NCI-H1105 treated with DMSO at 0.1 percent for 48 hours (cell line): ENCODE measurements at places on chromosomes 11 and 22.

DNA sequence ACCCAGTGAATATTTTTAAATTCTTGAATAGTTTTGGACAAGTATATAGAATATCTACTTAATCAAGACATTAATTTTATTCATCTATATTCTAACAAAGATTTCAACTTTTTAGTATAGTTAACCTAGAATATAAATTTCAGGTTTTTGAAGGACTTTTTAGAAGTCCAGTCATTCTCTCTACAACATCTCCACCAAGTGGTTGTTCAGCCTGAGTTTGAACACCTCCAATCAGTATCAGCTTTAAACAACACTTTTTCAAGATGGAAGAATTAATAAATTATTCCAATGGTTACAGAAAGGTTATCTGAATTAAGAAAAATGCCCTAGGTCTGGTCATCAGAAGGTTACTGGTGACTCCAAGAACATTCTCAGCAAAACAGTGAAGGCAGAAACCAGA lies 31.8 kb downstream of the EIF3M start:
- no peak for DNase-seq

GRCh38 chr22:23088199-23088604 lies 17.9 kb downstream of the GNAZ start:
- no peak for DNase-seq

DNA sequence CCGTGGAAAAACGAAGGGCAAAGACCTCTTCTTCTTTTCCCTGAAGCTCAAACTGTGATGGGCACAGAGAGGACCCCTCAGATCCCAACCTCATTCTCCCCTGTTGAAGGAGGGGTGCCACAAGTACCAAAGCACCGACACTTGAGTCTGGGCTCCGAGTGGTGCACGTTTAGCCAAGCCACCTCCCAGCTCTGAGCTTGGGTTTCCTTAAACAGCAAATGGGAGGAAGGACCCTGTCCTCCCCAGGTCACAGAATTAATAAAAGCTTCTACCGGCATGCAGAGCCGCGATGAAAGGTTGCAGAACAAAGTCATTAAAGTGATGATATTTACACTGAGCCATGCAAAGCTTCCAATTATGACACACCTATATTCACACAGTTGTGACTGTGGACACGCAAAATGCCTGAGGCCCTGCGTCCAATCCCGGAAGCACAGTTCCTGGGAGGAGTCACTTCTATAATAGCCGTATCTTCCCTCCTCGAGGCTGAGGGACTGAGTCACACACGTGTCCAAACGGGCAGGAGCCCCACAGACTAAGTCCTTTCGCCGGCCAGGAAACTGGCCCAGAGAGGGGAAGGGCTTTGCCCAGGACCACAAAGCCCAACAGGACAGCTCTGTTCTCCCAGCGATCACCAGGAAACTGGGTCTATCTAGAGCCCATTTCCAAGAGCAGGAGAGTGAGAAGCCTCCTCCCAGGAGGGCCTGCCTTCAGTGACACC lies 922 bp upstream of the CSNK1E start:
- DNase-seq: no peak

- no peak for DNase-seq
These were observed 226.6 kb upstream of the TENM4 start for GRCh38 chr11:79667380-79667779.

DNA sequence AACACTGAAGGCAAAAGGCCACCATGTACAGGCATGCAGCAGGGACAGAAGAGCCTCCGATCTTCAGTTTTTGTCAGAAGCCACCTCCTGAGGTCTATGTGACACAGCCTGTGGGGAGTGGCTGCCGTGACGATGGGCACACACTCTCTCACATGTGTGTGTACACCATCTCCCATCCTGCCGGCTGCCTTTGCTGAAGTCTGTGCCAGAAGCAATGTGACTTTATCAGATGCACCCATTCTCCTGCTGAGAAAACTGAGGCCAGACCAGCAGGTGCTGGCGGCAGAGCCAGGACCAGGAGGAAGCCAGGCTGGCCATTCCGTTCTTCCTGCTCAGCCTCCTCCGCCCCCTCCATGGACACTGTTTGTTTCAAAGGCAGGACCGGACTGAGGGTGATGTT lies 16.7 kb downstream of the SHANK2 start:
- no peak for DNase-seq

- no peak for DNase-seq
These were observed 4.3 kb downstream of the RELA start for GRCh38 chr11:65658174-65659021.

GRCh38 chr22:28736301-28737155 lies 5.1 kb downstream of the CHEK2 start:
- DNase-seq: no peak

DNA sequence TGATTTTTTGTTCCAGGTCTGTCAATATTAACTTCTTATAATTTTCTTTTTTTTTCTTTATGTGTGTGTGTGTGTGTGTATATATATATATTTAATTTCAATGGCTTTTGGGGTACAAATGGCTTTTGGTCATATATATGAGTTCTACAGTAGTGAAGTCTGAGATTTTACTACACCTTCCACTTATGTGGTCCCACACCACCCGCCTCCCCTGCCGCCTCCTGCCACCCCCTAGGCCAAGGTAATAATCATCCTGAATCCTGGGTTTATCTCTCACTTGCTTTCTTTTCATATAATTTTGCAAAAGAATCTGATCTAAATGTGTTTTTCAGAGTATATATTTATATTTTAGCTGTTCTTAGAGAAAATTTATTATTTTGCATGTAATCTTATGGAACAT lies 11.1 kb downstream of the NEAT1 start:
- DNase-seq: no peak

GRCh38 chr22:19958083-19959042 lies 16.7 kb upstream of the TXNRD2 start:
- no peak for DNase-seq

DNA sequence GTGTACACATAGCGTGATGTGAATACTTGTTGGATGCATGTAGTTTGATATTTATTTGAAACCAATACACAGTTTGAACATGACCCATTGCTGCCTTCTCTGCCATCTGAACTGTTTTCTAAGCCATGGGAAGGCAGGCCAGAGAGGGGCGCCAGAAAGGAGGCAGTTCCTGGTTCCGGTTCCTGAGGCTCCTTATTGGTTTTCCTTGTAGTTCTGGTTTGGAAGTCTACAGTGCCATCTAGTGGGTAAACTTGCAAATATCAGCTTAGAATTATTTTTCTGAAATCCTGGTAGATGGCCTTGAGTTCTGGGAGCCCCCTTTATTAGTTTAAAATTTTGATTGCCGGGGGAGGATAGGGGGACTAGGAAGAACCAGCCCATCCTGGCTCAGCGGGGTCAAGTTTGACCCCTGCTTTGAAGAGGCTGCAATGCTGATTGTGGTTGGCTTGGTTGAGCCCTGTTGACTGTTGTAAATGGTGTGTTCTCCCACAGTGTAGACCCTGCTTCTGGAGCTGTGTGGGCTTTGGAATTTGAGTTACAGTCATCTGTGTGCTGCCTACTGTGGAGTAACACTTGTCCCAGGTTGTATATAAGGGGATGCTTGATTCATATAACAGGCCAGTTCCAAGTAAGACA lies 48.4 kb downstream of the GRAMD1B start:
- peak; percentile 92 for DNase-seq

GRCh38 chr11:131228378-131228777 lies 142.0 kb upstream of the NTM start:
- DNase-seq: no peak

GRCh38 chr11:1129611-1130160 lies 28.1 kb upstream of the MUC5AC start:
- DNase-seq: no peak

- DNase-seq: no peak
These were observed 25.3 kb upstream of the POLA2 start for GRCh38 chr11:65236194-65237059.

DNA sequence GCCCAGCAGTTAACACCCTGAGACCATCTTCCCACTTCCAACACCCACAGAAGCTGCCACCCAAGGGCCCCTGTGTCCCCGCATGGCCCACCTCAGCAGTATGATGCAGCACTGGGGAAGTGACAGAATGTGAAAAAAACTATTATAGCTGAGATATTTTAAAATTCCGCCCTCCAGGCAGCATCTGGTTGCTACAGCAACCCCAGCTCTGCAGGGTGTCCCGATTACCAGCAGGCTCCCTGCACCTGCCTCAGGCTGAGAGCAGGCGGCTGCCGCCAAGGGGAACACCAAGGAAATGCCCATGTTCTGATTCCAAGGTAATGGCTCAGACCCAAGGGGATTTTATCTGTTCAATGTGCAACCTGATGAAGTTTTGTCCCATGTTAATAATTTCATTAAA lies 10.5 kb upstream of the TMEM121B start:
- peak; percentile 29 for DNase-seq

- no peak for DNase-seq
These were observed 21.2 kb upstream of the TP53AIP1 start for GRCh38 chr11:128963744-128964325.
